ENCODE measurements at places on chromosomes 12 and 14.

GRCh38 chr12:104083769-104084475 is 19.6 kb downstream of the HCFC2 start:
- no peak for DNase-seq

DNA sequence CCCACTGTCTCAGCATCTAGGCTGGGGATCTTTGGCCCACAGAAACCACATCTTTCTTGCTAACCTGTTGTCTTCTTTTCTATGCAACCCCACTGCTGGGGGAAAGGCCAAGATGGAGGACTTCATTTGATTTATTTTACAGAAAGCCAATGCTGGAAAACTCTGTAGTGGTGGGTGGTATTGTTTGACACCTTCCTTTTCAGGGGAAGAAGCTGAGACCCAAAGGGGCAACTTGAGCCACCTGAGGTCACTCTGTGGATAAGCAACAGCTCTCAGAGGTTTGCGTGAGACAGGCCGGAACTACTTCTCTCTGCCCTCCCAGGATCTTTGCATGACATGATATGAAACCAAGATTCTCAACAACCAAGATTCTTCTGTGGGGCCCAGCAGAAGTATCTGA is 645.2 kb downstream of the VRK1 start:
- no peak for DNase-seq

GRCh38 chr14:91693346-91693745 is 38.5 kb downstream of the CATSPERB start:
- DNase-seq: no peak

GRCh38 chr14:101173698-101174521 is 270.4 kb upstream of the RTL1 start:
- no peak for DNase-seq

GRCh38 chr14:101462726-101463565 is 98.3 kb upstream of the DIO3 start:
- DNase-seq: no peak

DNA sequence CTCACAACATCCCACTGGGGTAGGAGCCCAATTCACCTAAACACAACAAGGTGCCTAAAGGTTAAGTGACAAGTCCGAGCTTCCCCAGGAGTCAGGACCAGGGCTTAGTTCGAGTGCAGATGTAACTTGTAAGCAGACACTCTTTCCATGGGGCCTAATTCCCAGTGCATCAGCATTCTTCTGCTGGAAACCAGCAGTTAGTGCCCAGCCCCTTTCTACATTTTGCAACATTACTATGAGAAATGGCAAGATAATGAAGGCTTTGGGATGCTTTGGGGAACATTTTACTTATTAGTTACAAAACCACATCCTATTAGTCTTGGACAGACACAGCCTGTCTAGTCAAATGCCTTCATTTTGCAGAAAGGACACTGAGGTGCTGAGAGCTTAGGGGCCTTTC is 179.8 kb downstream of the CALM1 start:
- no peak for DNase-seq

DNA sequence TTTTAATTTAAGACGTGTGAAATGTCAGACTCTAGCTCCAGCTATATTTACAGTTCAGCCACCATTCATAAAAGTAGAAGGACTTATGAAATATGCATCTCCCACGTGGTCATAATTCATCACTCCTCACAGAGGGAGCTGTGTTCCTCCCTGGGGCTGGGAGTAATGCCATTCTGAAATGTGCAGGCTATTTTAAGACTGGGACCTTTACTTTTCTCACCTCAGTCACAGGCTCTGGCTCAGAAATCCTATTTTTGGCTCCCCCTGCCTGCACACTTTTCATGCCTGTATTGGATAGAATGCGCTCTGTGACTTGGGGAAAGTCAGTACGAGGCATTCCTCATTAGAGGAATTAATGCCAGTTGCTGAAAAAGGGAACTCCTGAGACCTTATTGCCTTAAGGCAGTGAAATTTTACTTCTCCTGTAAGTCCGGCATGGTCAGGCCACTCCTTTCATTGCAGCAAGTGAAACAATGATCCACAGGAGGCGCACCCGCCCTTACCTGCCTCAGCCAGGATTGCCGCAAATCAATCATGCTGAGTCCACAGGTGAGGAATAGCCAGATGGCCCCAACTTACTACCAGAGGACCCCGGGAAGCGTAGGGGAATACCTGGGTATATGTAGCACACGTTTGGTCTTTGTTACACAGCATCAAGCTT is 1133.2 kb upstream of the TMEM132C start:
- DNase-seq: no peak

DNA sequence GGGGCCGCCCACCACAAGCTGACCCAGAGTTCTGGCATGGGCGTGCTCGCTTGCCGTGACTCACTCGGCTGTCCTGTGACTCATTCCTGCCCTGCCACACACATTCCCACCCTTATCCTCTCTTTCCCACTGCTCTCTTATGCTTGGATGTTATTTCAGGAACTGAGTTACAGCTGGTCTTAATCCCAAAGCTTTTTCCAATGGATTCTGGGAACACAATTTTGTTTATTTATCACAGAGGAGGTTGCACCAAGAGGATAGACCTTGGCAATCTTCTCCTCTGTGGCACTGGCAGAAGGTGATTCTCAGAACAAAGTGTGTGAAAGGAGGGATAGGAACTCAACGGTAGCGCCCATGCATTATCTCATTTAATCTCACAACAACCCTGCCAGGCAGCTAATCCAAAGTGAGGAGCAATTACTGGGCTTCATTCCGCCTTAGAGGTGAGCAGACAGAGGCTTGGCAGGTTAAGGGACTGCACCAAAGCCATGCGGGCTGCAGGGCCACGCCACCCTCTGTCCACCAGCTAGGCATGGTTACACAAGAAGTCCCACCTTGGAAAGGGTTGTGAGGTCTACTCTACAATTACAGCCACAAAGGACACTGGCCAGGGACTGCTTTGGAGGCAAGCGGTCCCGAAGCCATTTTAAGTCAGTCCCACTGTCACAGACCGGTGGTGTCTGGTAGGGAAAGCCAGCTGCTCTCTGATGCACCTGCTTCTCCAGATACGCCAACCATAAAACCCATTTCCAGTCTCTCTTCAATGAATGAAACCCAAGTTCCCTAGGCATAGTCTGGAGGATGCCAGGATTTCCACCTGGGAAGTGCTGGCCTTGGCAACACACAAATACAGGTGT is 32.9 kb downstream of the SYNE3 start:
- DNase-seq: no peak

- DNase-seq: no peak
Measured at GRCh38 chr12:103996595-103996994, 30.9 kb downstream of the TDG start.

- DNase-seq: no peak
Measured at GRCh38 chr14:103132381-103133209, 9.3 kb downstream of the TNFAIP2 start.

DNA sequence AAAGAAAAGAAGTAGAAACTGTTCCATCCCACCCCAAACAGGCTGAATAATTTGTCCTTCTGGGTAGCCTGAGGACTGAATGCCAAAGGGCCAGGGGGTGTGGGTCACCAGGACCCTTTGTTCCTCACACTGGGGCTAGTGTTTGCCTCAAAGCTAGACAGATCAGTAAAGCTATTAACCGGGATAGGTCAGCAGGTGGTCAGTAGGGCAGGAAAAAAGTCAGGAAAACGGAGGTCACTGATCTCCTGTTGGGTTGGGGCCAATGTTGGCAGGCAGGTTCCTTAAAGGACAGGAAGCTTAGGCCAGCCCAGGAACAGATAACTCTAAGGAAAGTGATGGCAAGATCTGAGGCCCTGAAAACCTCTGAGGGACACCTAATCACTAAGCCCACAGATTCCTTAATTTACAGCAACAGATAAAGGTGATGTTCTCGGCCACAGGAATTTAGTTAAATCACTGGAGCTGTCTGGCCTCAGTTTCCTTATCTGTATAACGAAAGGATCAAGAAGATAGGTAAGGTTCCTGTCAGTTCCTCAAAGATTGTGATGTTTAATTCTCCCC is 22.7 kb upstream of the TMPO start:
- DNase-seq: no peak

GRCh38 chr12:186006-186625 is 27.8 kb downstream of the SLC6A12 start:
- DNase-seq: no peak

DNA sequence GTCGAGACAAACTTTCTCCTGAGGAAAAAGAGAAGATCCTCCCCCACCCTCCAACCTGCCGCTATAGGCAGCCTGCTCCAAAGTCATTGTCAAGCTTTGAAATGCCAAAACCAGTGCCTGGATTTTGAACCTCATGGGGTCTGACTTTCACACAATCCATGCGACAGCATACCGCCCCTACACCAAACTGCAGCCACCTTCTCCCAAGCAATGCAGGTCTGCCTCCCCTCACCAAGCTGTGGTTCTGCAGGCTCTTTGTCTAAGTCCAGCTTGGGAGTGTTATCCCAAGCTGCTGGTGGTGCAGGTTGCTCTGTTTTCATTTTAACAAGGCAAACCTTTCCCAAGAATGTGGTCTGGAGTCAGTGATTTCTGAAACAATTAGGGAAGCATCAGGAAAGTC is 12.4 kb downstream of the TBX5 start:
- no peak for DNase-seq

Data from NCI-H774 (cell line).